ENCODE measurements at places on chromosomes 4 and X.

DNA sequence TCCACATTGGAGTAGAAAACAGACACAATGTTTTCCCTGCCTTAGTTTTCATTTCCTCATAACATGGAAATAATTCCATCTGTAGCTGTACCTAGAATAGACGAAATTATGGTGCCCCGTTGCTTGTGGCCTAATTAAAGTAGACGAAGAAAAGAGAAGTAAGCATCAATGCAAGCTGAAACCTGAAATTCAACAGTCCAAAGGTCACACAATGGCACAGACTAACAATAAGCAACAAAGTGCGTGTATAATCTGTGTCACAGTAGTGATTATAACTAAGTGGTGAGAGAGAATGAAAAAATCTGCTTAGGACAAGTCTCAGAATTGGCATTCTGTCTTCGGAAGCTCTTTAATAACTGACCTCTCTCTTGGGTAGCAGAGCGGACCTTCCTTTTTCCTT, 24.3 kb downstream of the MAGEB17 start:
- no peak for DNase-seq

- DNase-seq: no peak
These were observed 35.9 kb downstream of the GAK start for GRCh38 chr4:896216-896615.

GRCh38 chr4:156495836-156496235, 475.8 kb downstream of the PDGFC start:
- no peak for DNase-seq

GRCh38 chr4:84968925-84969324, 2.4 kb upstream of the WDFY3 start:
- DNase-seq: no peak

GRCh38 chrX:87006561-87006960, 511.0 kb upstream of the KLHL4 start:
- DNase-seq: no peak
